ENCODE measurements at places on chromosomes 1 and 21. TPM values are rescaled to one million over a fixed set of nuclear protein-coding genes. Genes with fewer than 3 reads are reported as not detected.

The DNAJC28 gene
- total RNA-seq, result 1.1 TPM

The SYT6 gene
- not detected for total RNA-seq

The SNAP47 gene
- total RNA-seq, result 59.8 TPM

The KCNA3 gene
- total RNA-seq, result not detected

The NFASC gene
- total RNA-seq, result 16.8 TPM

The OR4F16 gene
- not detected for total RNA-seq

The SLC45A3 gene
- 1.7 TPM for total RNA-seq

The GJA9 gene
- not detected for total RNA-seq

The TACSTD2 gene
- not detected for total RNA-seq

The SNRPE gene
- 265 TPM for total RNA-seq

The PITHD1 gene
- 64.2 TPM for total RNA-seq

The S100A6 gene
- total RNA-seq, result 474 TPM

The LCE2B gene
- total RNA-seq, result not detected

The S100A1 gene
- total RNA-seq, result 0.99 TPM

All from MG63 (cell line).